Activated CD4-positive, alpha-beta T cell treated with anti-CD3 and anti-CD28 coated beads for 36 hours (primary cell): ENCODE measurements at places on chromosomes 1 and 21. TPM values are rescaled to one million over a fixed set of nuclear protein-coding genes. Genes with fewer than 3 reads are reported as not detected.

The NHLH1 gene
- 0.42 TPM for total RNA-seq

The BNIPL gene
- total RNA-seq, result 0.98 TPM

The UCHL5 gene
- 94.5 TPM for total RNA-seq

The RPE65 gene
- total RNA-seq, result not detected

The FGR gene
- not detected for total RNA-seq

The GSTM4 gene
- 18.1 TPM for total RNA-seq

The NTMT2 gene
- total RNA-seq, result not detected

The RNF115 gene
- 11.8 TPM for total RNA-seq

The HCRTR1 gene
- not detected for total RNA-seq

The TMPRSS15 gene
- total RNA-seq, result not detected

The KIAA0040 gene
- total RNA-seq, result 25.4 TPM

The KCND3 gene
- total RNA-seq, result not detected

The IQCC gene
- total RNA-seq, result 4.4 TPM

The ZRANB2 gene
- total RNA-seq, result 148 TPM

The ARHGEF19 gene
- 6.5 TPM for total RNA-seq

The SPRR3 gene
- total RNA-seq, result not detected

The EDARADD gene
- total RNA-seq, result 4.5 TPM

The FCRL4 gene
- not detected for total RNA-seq

The SFN gene
- 0.87 TPM for total RNA-seq

The TPRG1L gene
- 6.7 TPM for total RNA-seq

The PCAT6 gene
- 0.59 TPM for total RNA-seq

The NLRP3 gene
- total RNA-seq, result 1.0 TPM

The AMY1B gene
- not detected for total RNA-seq

The EXTL1 gene
- not detected for total RNA-seq

The PTGER3 gene
- not detected for total RNA-seq

The TCHH gene
- total RNA-seq, result 0.05 TPM

The KRTAP10-11 gene
- total RNA-seq, result not detected

The WNT2B gene
- 0.12 TPM for total RNA-seq

The LCK gene
- total RNA-seq, result 220 TPM

The SYDE2 gene
- 3.3 TPM for total RNA-seq

The CRYBG2 gene
- 1.5 TPM for total RNA-seq

The ST6GALNAC3 gene
- 0.73 TPM for total RNA-seq
